ENCODE measurements at places on chromosomes 7 and 10.

- DNase-seq: no peak
Measured at GRCh38 chr7:138030679-138031351, 28.9 kb upstream of the CREB3L2 start.

DNA sequence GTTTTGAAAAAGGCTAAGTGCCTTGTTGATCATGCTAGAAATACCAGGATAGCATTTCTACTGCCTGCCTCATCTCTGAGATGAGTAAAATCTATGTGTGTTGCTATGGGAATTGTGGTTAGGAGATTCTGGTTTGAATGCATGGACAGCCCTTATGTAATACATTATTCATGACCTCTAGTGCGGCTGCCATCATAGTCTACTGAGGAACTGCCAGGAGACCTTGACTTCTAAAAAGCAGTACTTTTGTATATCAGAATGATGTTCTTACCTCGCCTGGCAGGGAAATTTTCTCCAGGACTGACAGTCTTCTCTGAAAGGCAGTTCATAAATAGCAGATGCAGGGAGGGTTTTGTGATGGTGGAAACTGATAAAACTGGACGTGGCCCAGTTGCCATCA is 248.5 kb downstream of the NSUN6 start:
- no peak for DNase-seq

GRCh38 chr10:61068471-61068870 is 124.5 kb upstream of the RHOBTB1 start:
- DNase-seq: no peak

GRCh38 chr10:14579405-14579804 is 195.3 kb downstream of the FAM107B start:
- no peak for DNase-seq

DNA sequence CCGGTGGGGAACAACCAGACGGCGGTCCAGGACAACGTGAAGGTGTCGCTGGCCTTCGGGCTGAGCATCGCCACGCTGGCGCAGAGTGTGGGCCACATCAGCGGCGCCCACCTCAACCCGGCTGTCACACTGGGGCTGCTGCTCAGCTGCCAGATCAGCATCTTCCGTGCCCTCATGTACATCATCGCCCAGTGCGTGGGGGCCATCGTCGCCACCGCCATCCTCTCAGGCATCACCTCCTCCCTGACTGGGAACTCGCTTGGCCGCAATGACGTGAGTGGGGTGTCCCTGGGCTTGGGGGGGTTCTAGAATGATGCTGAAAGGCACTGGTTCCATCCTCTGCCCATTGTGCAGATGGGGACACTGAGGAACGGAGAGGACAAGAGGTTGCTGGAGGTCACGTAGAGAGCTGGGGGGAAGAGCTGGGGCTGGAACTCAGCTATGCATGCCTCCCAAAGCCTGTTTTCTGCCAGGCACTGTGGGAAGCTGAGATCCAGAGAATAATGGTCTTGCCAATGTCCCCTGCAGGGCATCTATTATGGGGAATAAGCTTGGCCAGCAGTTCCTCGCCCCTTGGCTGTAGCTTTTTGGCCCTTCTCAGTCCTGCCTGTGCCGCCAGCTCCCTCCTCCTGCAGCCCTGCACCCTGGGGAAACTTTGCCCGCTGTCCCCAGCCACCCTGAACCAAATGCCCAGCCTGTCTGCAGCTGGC is 523 bp downstream of the AQP1 start:
- no peak for DNase-seq

Measured in coronary artery (tissue), 2 donors.